Dermis microvascular lymphatic vessel endothelial cell (primary cell): ENCODE measurements at places on chromosomes 7 and 10. TPM values are rescaled to one million over a fixed set of nuclear protein-coding genes. Genes with fewer than 3 reads are reported as not detected.

Gene SFRP5
- not detected in 2 replicates for total RNA-seq

DNA sequence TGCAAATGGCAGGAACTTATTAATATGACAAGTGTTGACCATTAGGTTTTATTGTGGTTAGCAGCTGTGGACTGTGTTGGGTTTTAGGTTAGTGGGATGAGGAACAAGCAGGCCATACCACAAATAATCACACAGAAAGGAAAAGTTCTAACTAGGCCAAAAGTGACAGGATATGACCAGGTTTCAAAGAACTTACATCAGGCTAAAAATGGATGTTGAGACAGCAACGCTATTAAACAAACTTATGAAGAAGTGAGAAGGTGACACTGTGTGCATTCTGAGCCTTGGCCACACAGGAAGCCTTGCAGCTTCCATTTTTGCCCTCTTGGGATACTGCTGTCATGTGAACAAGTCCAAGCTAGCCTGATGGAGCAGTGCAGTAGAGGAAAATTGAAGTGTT is 568.8 kb downstream of the HTR7 start:
- peak; percentile 28 for DNase-seq

Gene LRRN3
- 0.13 TPM in 1 of 2 replicates, not detected in the other for total RNA-seq

DNA sequence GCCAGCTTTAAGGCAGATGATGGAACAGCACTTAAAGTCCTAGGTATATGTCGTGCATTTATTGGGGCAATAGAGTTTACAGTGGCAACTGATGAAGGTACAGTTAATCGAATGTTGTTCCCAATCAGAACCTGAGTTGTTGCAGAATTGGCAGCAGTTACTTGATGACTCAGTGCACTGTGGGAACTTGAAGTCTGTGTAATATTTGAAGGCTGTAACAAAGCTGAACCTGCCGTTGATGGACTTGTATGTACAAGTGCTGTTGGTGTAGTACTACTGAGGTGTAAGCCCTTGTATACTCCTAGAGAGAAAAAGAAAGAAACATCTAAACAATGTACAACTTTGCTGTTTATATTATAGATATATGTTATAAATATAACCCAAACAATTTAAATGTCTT is 75.3 kb downstream of the EPC1 start:
- DNase-seq: no peak

GRCh38 chr7:8175929-8176369 is 86.0 kb downstream of the ICA1 start:
- no peak for DNase-seq

Gene TEX47
- total RNA-seq: not detected in 2 replicates

Gene LRRC18
- total RNA-seq: not detected in 2 replicates

Gene VWC2
- total RNA-seq: not detected in 2 replicates

- DNase-seq: peak; percentile 33
Measured at GRCh38 chr7:21507627-21508343, 35.1 kb upstream of the DNAH11 start.

DNA sequence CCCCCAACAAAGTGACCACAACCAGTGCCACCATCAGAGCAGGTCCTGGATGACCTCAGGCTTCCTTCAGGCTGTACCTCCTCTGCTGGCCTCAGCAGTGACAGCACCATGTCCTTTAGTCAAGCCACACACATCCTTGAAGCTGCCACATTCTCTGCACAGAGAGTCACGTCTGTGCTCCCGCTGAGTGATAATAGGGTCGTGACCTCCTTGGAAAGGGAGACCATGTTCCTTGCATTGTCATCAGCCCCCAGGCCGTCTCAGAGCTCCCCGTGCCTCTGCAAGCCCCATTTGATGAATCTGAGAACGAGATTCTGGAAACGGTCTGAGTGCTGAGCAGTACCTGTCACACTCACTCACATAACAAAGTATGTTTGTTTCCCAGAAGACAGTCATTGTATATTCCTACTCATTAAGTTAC is 106.5 kb upstream of the PRR15 start:
- DNase-seq: no peak

Gene AKR1C3
- 173 and 272 TPM in 2 replicates for total RNA-seq

DNA sequence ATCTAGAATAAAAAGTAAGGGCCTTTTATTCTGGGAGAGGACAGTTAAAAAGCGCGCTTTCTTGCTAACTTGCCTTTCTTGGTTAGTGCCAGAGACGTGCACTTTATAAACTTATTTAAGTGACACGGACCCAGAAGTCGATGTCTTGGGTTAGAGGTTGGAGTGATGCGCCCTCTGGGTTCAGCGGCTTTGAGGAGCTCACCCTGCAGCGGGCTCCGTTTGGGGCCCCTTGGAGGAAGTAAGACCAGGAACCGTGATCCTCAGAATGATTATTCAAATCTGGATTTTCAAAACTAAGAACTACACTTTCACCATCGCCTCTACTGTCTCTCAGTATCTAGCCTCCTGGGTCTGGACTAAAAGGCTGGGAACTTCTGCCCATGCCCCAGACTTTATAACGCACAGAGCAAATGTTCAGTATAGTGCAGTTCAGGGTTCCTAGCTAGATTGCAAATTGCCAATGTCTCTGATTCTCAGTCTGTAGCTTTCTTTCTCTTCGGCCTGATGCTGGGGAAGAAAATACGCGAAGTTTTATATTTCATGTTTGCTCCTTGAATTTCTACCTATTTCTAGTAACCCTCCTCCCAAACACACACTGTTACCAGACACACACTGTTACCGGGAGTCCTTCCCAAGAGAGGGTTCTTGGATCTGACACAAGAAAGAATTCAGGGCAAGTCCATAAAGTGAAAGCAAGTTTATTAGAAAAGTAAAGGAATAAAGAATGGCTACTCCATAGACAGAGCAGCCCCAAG is 18.6 kb upstream of the SMO start:
- DNase-seq: no peak
